Activated B cell treated with CpG ODN at 0.5 μM for 24 hours (primary cell): ENCODE measurements at places on chromosomes 6 and 20.

DNA sequence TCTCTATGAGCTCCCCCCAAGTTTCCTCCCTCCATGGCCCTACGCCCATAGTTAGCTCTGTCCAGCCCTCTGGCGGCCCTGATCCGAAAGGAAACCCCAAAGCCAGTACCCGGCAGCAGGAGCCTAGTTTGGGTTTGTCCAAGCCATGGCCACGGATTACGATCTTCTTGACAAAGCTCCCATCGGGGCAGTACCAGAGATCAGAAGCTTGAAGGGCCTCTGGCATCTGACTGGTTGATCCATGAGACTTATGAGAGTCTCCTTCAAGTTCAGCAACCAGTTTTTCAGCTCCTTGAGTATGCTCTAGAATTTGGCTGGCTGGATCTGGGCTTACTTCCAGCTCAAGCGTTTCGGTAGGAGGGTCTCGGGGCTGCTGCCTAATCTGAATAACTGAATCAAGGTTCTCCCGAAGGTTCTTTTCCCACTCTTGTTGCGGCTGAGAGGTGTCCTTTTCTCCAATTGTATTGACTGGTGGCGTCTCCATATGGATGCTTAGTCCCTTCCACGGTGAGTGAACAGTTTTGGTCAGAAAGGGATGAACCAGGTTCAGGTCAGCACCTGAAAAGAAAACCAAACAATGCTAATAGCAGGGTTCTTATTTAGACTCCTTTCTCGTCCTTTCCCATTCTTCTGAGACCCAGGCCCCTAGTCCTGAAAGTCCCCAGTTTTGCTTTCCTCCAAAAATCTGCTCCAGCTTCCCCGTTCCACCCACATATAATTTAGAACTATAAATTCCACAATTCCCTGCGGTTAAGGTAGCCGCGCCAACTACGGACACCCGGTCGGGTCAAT, 595 bp downstream of the FKBPL start:
- no peak for DNase-seq

GRCh38 chr6:149934249-149935156, 7.3 kb upstream of the ULBP2 start:
- DNase-seq: no peak

DNA sequence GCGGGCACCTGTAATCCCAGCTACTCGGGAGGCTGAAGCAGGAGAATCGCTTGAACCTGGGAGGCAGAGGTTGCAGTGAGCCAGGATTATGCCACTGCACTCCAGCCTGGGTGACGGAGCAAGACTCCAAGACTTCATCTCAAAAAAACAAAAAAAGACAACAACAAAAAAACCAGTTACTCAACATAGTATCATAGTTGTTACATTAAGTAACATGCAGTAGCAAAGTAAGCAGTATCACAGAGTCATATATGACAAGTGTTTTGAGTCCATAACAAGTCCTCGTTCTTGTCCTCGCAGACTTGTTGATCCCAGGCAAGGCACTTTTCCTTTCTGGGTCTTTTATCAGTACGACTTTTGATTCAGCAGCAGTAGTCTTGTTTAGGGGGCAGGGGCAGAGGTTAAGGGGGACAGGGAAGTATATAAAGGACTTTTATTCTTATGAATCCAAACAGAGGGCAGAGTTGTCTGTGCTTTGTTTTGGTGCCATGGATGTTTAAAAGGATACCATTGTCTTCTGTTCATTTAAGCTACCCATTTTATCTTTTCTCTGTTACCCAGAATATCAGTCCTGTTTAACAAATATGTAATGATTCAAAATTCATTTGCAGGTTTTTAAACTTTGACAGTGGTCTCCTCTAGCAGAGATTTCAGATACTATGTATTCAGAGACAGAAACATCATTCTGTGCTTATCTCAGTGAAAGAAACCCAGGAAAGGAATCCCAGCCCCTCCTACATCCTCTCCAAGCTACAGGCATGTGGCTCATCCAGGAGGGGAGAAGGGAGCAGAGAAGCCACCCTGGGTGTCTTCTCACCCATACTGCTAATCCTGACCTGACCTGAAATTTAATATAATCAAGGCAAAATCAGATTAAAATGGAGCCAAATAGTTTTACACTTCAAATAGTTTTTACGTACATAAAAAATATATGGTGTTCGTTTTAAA, 137.9 kb upstream of the EDN1 start:
- no peak for DNase-seq

- no peak for DNase-seq
Measured at GRCh38 chr20:36153736-36154699, 522 bp upstream of the EPB41L1 start.

DNA sequence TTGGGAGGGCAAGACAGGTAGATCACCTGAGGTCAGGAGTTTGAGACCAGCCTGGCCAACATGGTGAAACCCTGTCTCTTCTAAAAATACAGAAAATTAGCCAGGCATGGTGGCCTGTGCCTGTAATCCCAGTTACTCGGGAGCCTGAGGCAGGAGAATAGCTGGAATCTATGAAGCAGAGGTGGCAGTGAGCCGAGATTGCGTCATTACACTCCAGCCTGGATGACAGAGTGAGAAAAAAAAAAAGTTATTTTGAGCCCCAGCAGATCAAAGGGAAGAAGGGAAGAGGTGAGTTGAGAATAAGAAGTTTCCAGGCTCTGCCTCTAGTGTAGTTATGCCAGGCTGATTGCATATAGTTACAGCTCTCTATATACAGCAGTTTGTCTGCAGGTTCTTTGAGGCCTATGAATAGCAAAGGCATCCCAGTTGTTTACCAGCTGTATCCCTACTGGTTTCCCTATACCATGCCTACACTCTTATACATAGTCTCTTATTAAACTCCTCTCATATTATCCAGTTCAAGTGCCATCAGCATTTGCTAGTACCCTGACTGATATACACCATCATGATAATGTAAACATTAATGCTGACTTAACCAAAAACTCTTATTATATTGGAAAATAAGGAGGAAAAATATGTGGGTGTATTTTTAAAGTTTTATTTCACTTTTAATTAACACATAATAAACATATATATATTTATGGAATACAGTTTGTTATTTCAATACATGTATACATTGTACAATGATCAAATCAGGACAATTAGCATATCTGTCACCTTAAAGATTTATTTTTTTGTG, 823.6 kb upstream of the ADGRB3 start:
- no peak for DNase-seq

- no peak for DNase-seq
Measured at GRCh38 chr6:166068768-166069167, 98.9 kb downstream of the TBXT start.

GRCh38 chr20:57754190-57754589, 44.4 kb upstream of the PMEPA1 start:
- DNase-seq: no peak

DNA sequence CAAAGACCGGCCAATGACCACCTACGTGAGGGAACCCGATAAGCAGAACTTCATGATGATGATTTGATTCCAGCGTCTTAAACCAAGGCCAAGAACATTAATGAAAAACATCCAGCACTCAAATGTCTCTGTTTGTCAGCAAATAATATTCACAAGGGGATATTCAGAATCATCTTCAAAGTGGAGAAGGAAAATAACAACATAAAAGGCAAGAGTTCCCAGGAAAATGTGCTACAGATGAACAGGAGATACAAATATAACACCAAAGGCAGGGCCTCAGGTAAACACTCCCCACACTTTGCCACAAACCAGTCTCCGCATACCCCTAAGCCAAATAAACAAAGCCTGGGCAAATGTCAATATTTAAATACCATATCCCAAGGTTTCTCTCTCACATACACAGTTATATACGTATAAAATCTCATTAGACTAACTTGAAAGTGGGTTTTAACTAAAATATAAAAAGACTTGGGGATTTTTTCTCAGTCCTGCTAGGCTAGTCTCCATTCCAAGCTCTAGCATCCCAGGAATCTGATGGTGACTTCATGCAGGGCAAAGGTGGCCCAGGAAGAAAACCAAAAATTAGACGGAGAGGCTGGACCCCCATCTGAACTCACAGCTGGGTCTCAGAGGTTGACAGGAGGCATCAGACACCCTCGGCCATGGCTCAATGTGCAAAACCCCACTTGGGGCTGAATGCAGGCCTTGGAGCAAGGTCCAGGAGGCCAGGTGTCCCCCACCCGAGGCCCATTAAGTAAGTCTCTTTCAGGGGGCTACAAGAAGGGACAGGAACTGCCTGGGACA, 32.1 kb downstream of the TRAM2 start:
- no peak for DNase-seq
